Activated B cell treated with CpG ODN at 0.5 μM for 24 hours (primary cell): ENCODE measurements at places on chromosomes 16 and 17. TPM values are rescaled to one million over a fixed set of nuclear protein-coding genes. Genes with fewer than 3 reads are reported as not detected.

GRCh38 chr17:44197980-44198720 is 1.5 kb downstream of the ATXN7L3 start:
- no peak for DNase-seq

- DNase-seq = peak; percentile 77
Observed at GRCh38 chr16:58392215-58393137, at the start of gene GINS3. TSS of gene GINS3 (plus strand) at chr16:58392471. CDS start at chr16:58392602, 131 bp downstream.

- DNase-seq = no peak
Observed at GRCh38 chr16:67703626-67704025, 15.5 kb downstream of the GFOD2 start.

DNA sequence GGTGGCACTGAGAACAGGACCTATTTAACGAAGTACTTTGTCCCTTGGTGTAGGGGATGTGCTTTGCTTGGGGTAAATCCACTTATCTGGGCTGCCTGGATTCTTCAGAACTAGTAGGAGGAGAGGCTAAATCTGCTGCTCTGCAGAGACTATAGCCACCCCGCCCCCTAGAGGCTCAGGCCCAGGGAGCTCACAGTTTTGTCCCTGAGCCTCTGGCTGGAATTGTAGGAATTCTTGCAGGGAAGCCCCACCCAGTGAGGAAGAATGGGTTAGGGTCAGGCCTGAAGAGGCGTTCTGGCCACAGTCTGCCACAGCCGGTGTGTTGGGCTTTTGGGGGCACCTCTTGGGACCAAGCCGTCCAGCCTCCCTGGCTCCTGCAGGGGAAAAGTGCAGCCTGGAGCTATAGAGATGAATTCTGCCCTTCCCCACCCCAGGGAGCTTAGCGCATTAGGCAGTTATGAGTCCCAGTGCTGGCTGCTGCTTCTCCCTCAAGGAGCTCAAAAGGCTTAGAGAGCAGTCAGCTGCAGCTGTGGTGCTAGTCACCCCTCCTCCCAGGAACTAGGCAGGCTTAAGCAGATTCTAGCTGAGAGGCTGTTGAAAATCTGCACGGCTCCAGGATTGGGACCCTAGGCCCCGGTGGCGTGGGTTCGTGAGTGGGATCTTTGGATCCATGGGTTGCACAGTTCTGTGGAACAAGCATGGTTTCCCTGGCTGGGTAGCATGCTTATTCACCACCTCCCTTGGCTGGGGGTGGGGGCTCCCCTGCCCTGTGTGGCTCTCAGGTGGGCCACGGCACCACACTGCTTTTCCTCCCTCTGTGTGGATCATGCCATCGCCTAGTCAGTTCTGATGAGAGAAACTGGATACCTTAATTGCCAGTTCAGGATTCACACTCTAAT is 237.4 kb upstream of the TOM1L1 start:
- no peak for DNase-seq

- DNase-seq = no peak
Observed at GRCh38 chr17:34861864-34862263, 99.4 kb downstream of the CCT6B start.

DNA sequence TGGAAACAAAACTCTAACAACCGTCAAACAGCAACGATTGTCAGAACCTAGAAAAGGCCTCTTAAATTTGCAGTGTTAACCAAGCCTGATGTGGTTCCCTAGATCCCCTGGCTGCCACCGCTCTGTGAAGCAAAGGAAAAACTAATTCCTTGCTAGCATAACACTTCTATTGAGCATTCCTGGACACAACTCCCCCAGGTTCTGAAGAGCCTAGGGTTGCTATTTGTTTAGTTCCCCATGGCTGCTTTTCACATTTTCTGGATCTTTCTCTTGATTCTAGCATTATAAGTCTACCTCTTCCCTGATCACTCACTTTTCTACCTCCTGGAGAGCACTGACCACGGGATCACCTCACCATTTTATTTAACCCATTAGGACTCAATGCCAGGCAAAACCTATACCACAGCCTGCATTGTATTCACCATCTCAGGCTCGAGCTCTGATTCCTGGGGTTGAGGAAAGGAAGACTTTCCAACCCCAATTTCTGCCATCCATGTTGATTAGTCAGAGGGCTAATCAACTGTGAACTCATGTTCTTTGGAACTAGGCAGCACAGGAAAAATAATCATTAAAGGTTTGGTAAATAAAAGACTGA is 692 bp upstream of the KCNJ16 start:
- no peak for DNase-seq

DNA sequence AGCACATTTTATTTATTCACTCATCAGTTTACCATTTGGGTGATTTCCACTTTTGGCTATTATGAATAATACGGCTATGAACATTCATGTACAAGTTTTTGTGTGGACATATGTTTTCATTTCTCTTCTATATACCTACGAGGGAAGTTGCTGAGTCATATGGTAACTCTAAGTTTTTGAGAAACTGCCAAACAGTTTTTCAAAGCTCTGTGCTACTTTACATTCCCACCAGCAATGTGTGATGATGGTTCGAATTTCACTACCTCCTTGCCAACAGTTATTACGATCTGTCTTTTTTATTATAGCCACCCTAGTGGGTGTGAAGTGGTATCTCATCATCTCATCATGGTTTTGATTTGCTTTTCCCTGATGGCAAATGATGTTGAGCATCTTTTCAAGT is 63.7 kb upstream of the MRTFB start:
- no peak for DNase-seq

DNA sequence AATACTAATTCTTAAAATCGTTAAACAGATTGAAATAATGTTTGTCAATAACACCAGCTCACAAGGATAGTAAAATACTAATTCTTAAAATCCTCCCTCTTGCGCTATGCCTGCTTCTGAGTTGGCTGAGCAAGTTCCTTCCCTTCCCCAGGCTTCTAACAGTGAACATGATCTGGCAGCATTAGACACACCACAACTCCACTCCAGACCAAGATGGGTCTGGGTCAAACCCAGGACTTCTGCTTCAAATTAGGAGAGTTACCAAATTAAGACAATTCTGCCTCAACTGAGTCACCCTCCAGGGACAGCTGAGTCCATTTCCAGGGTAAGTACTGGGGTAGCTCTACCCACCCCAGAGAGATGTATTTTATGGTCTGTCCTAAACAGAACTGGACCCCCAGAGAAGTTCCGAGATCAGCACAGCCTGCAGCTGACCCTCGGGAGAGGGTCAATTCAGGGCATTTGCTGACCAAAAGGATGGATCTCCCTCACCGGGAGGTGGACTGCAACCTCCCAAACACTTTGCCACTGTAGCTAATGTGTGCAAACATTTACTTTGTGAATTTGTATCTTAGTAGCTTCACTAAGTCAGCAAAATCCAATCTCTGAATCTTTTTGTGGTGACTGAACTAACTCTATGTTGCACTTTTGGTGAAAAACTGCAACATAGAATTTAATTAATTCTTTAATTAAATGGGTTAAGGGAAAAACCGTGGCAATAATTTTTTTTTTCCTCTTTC is 48.8 kb downstream of the ADCY9 start:
- no peak for DNase-seq

- DNase-seq = no peak
Observed at GRCh38 chr16:66164581-66165247, 201.8 kb upstream of the CDH5 start.

GRCh38 chr17:50190293-50190602 is 11.2 kb downstream of the COL1A1 start:
- no peak for DNase-seq

DNA sequence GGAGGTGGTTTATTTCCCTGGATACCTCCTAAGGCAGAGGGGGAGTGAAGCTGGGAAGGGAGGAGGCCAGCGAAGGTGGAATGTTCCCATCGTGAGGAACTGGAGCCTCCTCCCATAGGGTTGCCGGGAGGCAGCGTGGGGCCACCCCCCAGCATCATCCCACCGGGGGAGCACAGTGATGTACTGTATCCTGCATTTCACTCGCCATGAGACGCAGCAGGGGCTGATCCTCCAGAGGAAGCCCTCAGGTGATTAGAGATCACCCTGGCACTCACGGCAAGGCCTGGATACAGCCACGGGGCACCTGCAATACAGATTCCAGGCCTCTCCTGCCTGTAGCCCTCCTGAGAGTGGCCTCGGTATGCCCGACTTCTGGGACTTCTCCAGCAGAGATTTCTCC is 25.5 kb upstream of the BEAN1 start:
- DNase-seq = no peak

DNA sequence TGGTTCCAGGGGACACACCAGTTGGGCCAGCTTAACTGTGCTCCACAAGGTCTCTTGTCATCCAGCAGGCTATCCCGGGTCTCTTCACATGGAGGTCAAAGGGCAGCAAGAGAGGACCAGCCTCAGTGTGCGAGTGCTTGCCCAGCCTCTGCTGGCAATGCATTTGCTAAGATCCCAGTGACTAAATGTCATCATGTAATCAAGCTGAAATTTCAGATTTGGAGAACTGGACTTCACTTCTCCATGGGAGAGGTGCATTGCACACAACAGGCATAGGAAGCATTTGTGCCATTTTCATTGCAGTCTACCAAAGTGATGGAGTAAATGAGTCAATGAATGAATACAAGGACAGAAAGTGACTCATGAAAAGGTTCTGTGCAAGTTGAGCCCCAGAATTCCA is 51.2 kb upstream of the KDM8 start:
- no peak for DNase-seq

DNA sequence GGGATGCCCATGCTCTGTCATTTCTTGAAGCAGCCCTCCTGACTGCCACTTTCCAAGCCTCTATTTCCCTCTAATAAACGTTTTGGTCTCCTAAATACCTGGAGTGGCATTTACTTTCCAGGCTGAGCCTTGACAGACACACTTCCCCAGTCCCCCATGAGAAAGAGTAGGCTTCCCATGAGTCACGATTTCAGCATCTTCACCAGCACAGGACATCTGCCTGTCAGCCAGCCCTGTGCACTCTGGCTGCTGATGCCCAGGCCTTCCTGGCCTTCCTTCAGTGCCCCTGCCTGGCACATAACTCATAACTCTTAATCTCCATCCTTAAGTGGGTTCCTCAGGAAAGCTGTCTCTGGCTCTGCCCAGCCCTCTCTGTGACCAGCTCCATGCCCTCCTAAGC is 30.8 kb upstream of the GAS7 start:
- DNase-seq = no peak

DNA sequence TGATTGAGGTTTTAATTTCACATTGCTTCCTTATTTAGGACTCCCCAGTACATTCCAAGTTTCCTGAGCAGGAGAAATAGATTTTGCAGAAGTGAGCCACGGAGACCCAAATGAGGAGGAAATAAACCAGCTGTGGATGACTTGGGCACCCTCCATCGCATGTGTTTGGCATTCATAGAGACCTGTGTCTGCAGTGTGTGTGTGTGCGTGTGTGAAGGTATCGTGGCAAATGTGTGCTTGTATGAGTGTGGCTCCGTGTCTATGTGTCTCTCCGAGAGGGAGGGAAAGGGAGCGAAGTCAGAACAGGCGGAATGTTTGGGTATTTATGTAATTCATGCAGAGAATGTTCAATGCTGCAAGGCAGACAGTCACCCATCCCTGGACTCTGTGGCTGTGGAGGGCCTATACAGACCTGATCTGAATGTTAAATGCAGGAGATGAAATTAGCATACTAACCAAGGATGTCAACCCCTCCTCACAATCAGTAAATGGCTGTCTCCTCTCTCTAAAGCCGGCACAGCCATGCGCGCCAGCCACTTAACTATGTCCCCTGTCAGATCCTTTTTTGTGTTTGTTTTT is 186.0 kb upstream of the ZFHX3 start:
- DNase-seq = no peak

- no peak for DNase-seq
Observed at GRCh38 chr17:34081269-34081668, 173.8 kb upstream of the CCL2 start.

DNA sequence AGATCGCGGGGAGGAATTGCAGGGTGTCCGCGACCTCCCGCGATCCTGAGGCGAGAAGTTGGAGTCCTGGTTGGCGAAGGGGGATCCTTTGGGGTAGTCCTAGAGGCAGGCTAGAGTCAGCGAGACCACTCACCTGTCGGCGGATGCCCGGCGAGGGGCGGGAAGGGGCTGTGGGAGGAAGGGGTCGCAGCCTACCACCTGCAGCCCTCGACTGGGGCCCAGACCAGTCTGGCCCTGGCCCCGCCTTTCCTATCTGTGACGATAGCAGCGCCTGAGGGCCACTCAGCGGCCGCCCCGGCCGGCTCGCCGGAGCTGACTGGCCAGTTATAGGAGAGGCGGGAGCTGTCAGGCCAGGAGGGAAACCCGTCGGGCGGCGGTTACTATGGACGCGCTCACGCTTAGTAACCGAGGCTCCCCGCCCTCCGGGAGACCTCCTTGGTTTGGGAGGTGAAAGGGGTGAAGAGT is at the start of gene TEKT3:
Gene TEKT3 (minus strand): TSS at position 213 of the 465 bp plus-strand sequence. CDS start 10,012 bp downstream, outside the sequence.
- no peak for DNase-seq

DNA sequence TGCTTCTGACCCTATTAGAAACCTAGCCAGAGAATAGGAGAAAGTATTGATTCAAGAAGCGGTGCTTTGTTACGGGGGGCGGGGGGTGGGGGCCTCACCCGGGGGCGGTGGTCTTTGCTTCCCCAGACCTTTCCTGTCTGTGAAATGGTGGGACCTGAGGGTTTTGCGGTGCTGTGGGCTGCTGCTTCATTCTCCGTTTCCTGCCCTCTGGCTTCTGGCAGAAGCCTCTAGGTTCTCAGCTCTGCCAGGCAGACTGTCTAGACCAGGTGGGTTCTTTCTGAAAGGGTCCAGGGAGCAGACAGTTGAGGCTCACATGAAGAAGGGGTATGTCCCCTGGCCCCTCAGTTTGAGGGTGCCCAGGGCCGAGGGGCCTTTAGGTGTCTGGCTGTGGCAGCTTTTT is 14.0 kb downstream of the GSE1 start:
- DNase-seq = no peak

DNA sequence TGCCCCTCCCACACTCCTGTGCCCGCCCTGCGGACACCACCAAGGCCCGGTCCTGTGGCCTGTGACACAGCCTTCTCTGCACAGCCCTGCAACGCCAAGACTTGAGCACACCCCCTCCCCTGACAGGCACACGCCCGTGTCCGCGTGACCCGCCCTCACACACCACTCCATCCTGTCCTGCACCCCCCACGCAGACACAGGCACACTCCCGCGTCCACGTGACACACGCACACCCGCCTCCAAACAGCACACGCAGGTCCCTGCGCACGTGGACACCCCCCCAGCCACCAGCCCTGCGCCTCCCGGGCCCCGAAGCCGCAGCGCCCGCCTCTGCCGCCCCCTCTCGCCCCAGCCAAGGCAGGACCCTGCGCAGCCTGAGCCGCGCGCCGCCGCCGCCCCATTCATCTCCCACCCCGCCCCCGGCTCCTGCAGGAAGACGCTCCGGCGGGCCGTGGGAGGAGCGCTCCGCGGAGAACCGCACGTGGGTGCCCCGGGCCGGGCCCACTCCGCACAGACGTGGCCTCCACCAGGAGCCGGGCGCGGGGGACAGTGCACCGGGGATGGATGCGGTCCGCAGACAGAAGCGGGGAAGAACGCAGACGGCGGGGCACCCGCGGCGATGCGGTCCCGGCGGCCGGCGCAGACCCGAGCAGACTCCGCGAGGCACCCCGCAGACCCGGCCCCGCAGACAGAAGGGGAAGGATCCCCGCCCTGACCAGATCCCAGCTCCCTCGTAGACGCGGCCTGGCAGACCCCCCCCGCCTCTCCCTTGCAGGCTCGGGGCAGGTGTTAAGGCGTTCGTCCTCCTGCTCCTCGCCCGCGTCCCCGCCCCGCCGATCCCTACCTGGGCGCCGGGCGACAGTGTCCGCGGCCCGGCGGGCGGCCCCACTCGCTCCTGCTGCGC is 506 bp downstream of the CAMKK1 start:
- DNase-seq = peak; percentile 55

GRCh38 chr17:74452033-74452840 is 14.2 kb upstream of the CD300A start:
- DNase-seq = no peak

HSD11B2 gene
- 0.49 TPM in 1 of 2 replicates, not detected in the other for total RNA-seq

C17orf100 gene
- total RNA-seq = 2.9 and 3.5 TPM in 2 replicates

SLC38A8 gene
- not detected in 2 replicates for total RNA-seq

TGFB1I1 gene
- total RNA-seq = 1.4 and 2.6 TPM in 2 replicates

MYH8 gene
- total RNA-seq = not detected in 2 replicates

CAPNS2 gene
- total RNA-seq = not detected in 2 replicates

CTNS gene
- total RNA-seq = 12.8 and 13.5 TPM in 2 replicates
